ENCODE measurements at places on chromosomes 11 and 22.

- no peak for DNase-seq
These were observed 23.7 kb downstream of the HTR3B start for GRCh38 chr11:113928311-113928710.

- DNase-seq: no peak
These were observed 367.1 kb upstream of the PDGFD start for GRCh38 chr11:104531075-104531474.

DNA sequence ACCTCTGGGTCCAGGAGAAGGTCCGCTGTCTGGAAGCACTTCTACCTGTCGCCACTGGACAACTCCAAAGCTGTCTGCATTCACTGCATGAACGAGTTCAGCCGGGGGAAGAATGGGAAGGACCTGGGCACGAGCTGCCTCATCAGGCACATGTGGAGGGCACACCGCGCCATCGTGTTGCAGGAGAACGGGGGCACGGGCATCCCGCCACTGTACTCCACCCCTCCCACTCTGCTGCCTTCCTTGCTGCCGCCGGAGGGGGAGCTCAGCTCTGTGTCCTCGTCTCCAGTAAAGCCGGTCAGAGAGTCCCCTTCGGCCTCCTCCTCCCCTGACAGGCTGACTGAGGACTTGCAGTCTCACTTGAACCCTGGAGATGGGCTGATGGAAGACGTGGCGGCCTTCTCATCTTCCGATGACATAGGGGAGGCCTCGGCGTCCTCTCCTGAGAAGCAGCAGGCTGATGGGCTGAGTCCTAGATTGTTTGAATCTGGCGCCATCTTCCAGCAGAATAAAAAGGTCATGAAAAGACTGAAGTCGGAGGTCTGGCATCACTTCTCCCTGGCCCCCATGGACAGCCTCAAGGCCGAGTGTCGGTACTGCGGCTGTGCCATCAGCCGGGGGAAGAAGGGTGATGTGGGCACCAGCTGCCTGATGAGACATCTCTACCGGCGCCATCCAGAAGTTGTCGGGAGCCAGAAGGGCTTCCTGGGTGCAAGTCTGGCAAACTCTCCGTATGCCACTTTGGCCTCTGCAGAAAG lies 31.0 kb downstream of the ZBED4 start:
- no peak for DNase-seq

DNA sequence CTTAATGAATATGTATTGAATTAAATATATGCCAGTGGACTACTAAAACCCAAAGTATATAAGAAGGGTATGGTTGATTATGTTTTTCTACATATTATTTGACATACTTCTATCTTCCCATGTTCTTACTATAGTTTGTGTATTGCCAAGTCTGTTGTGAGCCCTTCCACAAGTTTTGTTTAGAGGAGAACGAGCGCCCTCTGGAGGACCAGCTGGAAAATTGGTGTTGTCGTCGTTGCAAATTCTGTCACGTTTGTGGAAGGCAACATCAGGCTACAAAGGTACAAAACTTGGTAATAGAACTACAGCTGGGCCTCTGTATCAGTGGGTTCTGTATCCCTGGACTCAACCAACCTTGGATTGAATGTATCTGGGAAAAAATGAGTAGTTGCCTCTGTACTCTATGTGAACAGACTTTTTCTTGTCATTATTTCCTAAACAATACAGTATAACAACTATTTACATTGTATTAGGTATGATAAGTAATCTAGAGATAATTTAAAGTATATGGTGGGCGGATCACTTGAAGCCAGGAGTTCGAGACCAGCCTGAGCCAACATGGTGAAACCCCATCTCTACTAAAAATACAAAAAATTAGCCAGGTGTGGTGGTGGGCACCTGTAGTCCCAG lies 38.7 kb upstream of the TTC36 start:
- DNase-seq: peak; percentile 66

- DNase-seq: no peak
These were observed 56.1 kb upstream of the GNAZ start for GRCh38 chr22:23014250-23014649.

DNA sequence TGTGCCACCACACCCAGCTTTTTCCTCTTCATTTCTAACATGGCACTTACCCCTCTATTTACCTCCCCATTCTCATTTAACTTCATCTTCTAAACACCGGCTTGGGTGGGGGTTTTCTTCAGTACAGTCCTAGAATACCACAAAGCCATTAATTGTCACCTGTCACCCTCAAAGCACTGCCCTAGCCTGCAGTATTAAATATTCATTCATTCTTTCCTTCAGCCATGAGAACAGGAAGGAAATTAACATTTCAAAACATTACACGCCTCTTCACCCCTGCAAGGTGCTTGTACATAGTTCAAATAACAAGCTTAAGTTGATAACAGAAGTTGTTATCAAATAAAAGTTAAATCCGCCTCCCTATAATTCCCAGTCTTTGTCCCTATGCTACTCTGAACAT lies 10.7 kb upstream of the VPS37C start:
- no peak for DNase-seq

DNA sequence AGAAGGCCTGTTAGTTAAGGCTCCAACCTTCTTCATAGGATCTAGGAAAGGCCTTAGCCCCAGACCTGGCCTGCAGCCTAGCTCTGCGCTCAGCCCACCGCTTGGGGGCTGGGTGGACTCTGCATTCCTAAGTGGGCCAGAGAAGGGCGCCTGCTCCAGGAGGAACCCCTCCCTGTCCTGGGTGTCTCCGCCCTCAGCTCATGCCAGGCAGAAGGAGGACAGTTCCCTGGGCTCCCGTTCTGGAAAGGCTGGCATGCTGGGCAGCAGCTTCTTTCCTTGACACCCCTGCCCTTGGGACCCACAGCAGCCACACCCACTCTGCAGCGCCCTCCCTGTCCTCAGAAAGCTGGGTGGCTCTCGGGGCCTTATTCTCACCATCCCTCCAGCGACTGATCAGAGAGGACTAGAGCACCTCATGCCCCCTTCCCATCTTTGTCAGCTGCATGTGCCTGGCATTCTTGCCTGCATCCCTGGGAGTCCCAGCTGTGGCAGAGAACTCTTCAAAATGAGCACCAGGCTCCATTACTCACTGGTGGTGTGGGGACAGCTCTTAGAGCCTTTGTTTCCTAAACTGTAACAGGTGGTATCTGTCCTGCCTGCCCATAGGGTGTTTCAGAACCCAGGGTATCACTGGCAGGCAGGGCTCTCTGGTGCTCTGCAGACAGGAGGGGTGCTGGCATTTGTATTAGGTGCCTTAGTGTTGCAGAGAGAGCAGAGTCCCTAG lies 20.3 kb upstream of the MYRF start:
- no peak for DNase-seq

DNA sequence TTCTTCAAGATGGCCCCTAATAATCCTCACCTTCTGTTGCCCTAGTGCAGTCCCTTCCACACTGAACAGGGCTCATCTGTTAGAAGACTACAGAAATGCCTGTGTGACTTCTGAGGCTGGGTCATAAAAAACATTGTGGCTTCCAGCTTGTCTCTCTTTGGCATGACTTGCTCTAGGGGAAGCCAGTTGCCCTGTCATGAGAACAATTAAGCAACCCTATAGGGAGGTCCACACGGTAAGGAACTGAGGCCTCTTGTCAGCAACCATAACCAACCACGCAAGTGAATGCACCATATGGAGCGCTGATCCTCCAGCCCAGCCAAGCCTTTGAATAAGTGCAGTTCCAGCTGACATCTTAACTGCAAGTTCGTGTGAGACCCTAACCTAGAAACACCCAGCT lies 2.6 kb downstream of the LIPT2 start:
- DNase-seq: no peak

DNA sequence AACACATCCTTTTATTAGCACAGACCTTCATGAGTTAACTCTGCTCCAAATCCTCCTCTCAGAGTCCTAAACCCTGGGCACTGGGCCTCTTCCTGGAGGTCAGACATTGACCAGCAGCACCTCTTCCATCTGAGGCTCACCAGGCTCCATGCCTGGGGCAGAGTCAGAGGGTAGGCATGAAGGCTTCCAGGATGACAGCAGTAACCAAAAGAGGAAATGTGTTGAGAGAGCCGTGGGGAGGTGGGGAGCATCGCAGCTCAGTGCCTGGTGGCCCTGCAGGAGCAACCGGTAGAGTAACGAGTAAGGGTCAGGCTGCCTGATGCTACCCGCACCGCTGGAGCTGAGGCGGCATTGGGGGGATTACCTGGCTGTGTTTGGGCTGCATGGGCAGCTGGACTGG lies 9.4 kb upstream of the NAV2 start:
- no peak for DNase-seq

DNA sequence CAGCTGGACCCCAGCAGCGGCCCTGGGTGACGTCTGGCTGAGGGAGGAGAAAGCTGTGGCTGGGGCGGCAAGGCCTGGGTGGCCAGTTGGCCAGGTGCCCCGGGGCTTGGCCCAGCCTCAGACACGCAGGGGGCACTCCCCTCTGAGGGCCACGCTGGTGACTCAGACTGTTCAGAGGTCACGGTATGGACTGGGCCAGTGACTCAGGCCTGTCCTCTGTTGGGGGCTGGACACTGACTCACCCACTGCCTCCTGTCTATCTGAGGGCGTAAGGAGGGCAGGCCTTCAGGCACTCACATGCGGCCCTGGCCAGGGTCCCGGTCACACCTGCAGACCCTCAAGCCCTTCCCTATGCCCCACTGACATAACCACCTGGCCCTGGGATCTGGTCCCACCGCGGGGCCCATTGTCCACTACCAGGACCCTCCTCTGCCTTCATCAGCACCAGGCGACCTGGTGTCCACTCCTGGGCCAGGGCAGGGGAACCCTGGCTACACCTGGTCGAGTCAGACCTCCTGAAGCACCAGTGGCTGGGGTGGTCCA lies 3.7 kb upstream of the MUC5AC start:
- DNase-seq: no peak

- no peak for DNase-seq
These were observed 4.6 kb downstream of the CASTOR1 start for GRCh38 chr22:30284666-30285065.

DNA sequence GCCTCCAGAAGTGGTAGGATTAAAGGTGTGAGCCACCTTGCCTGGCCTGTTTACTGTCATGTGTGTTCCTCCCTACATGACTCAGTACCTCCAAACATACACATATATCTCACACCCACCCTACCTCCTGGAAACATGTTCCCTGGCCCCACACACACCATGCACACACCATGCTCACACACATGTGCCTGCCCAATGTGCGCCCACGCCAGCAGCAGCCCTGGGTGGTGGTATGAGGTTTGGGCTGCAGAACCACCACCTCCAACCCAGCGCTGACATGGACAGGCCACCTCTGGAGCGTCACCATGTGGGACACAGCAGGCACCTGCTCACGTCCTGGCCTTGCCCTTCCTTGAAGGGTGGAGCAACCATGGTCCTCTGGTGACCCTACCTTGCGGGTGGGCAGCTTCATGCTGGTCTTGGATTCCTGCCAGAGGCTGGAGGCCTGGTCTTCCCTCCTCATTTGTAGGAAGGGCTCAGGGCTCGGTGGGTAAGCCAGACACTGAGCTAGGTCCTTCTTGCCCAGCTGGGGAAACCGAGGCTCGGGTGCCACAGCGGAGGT lies 37.9 kb downstream of the KIAA1671 start:
- DNase-seq: no peak

- DNase-seq: no peak
These were observed 4.6 kb upstream of the MRGPRG start for GRCh38 chr11:3222941-3223915.

- DNase-seq: no peak
These were observed 33.4 kb downstream of the PLA2G6 start for GRCh38 chr22:38148245-38148644.

DNA sequence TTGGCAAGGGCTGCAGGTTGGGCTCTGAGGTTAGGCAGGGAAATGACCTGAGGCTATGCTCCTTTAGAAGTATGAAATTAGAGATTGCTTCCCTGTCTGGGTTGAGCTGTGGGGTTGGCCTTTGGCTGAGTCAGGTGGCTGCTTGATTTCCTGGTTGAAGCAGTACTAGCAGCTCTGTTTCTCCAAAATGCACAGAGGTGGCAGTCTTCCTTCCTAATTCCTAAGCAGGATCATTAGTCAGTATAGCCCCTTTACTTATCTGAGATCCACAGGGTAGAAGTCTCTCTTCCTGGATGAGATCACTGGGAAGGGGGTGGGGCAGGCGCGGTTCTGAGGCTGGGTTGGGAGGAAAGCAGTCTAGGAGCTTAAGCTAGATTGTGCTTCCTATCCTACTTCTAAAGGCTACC lies 1917.5 kb downstream of the LRRC4C start:
- no peak for DNase-seq

DNA sequence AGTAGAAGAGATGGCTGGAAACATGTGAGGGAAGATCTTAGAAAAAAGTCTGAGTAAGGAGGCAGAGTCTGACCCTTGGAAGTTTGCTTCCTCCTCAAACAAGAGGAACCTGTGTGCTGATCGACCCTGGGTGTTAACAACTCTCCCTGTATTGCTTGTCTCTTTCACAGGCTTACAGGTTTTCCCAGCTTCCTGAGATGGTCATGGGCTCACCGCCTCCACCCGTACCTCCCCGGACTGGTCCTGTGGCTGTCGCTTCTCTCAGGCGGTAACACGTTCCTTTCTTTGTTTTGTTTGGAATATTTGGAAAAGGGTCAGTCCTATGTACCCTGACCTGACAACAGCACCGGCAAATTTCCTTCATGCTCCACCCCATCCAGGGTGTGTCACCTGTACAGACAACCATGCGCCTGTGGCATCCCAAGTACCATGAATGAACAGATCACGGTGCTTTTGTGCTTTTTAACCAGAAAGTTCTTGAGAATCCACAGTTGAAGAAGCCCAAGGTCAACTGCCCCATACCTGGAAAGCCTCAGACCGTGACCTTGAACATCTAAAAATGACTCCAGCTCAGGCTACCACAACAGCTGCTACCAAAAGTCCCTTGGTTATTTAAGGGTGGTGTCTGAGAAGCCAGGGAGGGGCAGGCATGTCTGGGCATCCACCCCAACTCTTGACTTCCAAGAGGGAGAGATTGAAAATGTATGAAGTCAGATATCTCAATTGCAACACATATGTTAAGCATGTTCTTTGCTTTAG lies 44.6 kb downstream of the C11orf91 start:
- DNase-seq: no peak

- no peak for DNase-seq
These were observed 4.2 kb downstream of the MB start for GRCh38 chr22:35612903-35613302.
